ENCODE measurements at places on chromosomes 5 and 9.

- DNase-seq, result no peak
Observed at GRCh38 chr5:143922718-143923117, 110.8 kb downstream of the HMHB1 start.

DNA sequence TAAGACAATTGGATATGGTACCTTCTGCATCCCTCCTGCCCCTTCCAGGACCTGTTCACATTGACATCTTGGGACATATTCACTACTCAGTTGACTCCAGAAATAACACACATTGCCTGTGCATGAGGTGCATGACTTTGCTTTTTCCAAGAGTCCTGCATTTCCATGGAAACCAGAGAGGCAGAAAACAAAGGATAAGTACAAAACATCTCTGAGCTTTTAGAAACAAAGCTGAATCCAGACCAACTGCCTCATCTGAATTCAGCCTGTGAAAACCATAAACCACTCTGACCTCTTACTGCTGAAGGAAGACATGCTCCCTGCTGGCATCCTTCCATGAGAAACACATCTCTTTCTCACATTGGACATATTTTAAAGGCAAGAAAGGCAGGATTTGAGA lies 695.1 kb downstream of the TAF11L14 start:
- no peak for DNase-seq

GRCh38 chr5:170075696-170076095 lies 30.0 kb upstream of the FOXI1 start:
- DNase-seq, result no peak

DNA sequence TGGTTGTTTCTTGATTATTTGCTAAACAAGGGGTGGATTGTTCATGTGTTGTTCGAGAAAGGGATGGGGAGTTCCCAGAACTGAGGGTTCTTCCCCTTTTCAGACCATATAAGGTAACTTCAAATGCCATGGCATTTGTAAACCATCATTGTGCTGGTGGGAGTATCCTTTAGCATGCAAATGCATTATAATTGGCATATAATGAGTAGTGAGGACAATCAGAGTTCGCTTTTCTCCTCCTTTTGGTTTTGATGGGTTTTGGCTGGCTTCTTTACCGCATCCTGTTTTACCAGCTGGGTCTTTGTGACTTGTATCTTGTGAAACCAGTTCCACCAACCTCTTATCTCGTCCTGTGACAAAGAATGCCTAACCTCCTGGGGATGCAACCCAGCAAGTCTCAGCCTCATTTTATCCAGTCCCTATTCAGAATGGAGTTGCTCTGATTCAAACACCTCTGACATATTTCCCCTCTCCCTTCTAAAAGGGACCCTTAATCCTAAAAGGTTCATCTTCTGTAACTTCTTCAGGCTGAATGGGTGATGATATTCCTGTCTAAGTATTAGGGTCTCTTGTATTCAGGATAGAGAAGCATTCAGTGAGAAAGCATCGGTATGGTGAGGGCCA lies 8.7 kb upstream of the FBN2 start:
- DNase-seq, result no peak

DNA sequence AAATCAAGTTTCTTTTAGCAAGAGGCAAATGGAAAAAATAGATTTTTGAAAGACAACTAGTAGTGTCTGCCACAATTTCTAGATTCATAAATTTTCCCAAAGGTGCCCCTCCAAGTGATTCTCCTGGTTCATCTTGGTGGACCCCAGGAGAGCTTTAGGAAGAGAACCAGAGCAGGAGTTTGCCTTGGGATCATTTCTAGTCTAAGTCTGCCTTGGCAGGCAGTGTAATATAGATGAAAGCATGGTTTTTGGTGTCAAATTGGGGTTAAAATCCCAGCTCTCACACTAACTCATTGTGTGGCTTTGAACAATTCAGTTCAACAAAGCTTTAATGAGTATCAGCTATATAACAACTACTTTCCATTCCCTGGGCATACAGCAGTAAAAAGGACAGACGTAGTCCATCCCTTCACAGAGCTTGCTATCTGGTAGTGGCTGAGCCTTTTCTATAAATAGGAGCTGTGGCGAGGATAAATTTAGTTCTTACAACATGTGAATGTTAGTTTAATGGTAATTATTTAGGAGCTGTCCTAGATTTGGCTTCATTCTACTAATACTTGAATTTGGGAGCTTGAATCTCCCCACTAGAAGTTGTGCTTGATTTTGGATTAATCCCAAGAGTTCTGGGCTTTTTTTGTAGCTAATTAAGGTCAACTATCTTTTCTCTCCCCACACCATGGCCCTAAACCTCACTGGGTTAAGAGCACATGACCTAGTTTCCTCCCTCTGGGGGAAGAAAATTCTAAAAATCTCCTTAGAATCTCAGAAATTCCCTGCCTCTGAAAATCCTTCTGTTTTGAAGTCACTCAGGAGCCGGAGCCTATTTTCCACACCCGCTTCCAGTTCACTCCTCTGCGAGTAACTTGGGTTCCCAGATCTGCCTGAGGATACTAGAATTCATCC lies 197.8 kb downstream of the PCSK1 start:
- DNase-seq, result no peak

DNA sequence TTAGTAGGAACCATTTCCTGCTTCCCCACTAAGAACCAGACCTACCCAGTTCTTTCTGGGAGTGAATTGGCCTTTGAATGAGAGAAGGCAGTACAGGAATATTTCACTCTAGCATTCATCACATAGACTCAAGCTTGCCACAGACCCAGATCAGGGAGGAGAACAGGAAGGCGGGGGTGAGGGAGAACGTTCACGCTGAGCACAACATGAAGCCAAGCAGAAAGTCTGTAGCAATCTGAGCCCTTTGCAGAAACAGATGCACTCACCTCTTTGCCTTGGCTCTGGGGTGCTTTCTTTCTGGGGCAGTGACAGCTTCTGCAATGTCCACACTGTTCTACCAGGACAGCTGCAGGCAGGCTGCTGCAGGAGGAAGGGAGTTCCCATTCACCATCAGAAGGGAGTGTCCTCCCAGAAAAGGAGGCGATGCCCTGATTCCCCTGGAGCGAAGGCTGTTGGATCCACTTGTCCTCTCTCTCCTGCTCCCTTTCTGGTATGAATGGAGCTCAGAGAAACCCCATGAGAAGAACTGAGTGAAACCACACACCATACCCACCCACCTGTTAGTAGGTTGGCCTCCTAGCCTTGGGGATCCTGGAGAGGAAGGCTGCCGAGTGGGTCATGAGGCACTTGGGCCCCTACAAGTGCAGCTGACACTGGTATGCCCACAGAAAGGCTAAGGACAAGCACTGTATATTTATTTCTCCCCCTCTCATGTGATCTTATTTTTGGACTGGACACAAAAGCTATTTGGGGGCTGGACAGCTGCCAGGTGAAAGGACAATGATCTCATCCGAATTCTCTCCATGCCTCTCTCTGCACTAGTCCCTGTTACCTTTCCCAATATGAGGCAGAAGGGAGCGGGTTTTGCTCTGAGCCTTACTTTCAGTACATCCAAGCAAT lies 11.7 kb upstream of the FGF1 start:
- DNase-seq, result no peak

- no peak for DNase-seq
Observed at GRCh38 chr9:72185561-72185960, 36.3 kb downstream of the GDA start.

GRCh38 chr9:82146677-82147076 lies 158.1 kb downstream of the SPATA31D1 start:
- no peak for DNase-seq

DNA sequence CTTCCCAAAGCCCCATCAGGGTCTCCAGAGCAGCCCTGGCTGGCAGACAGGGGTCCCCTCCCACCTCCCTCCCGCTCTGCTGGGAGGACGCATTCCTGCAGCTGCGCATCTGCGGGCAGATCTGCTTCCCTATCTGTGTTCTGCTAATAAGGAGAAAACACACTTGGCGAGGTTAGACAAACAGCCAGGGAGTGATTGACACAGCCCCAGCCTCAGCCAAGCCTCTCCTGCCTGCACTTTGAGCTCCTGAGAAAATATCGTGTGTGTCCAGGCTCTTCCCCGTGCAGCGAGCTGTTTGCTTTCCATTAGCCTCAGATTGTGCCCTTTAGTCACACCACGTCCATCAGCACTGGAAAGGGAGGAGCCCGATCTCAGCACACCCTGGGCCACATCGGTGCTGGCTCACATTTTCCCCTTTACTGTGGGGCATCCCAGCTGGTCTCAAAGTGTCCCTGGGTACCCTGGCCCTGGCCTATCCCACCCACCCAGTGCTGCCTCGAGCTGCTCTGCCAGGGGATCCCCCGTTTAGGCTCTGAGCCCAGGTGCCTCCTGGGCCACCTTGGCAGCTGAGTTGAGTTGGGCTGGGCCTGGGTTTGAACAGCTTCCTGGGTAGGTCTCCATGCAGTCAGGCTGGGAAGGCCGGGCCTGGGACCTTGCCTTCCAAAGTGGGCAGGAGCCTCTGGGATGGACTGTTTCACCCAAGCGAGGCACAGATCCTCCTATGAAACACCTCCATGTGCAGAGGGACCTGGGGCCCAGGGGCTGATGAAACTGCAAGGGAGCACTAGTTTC lies 61.1 kb downstream of the BARX1 start:
- DNase-seq, result no peak

DNA sequence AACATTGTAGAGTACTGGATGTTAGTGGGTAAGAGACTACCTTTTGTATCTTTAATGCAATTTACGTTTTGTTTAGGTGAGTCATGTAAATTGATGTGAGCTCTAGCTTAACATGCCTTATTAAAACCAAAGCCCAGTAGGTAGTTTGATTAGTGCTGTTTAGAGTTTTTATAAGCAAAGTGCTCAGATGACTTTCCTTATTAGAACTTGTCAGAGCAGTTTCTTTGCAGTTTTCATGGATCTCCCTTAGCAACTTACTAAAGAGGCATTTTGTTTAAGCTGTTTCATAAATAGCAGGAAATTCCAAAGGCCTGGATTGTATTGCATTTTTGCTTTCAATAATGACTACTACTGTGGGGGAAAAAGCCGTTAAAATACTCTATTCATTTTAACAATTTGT lies 14.5 kb downstream of the ZSWIM6 start:
- DNase-seq, result no peak

DNA sequence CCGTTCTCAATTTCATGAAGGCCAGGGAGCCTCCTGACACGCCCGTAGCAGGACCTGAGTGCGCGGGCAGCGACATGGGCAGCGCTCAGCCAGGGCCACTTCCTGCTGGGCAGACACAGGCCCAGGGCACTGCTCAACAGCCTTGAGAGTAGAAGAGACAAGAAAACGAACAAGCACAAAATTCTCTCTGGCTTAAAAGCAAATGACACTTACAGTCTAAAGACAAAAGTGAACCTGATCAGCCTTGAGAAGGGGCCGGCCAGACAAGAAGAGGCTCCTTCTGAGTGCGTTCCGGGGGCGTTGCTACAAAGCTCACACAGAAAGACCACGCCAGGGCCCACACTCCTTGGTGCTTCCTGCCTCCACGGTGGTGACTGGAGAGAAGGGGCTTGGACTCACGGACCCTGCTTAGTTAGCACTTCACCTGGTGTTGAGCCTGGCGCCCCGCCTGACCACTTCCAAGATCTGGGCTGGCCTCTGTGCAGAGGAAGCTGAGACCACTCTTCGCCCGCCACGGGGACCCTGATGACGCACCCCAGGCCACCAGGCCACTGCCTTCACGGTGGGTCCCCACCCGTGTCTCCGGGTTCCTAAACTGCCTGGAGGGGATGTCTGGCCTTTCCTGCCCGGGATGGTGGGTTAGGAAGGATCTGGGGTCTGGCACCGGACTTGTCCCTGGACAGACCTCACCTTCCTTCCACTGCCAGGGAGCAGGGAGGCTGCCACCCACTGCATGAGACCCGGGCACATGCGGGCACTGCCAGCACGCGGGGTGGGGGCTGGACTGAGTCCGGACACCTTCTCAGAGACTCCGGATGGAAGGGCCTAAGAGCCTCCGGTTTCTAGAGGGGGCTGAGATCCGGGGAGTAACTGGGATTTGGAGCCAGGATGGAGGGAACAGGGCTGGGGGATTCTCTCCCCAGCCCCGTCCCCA lies 1.3 kb downstream of the SLC12A7 start:
- no peak for DNase-seq

- DNase-seq, result no peak
Observed at GRCh38 chr5:79122973-79123372, 11.4 kb downstream of the BHMT start.
